A549 treated with Hydrocortisone at 1 μM for 4 hours (cell line): ENCODE measurements at places on chromosomes 2 and 18. TPM values are rescaled to one million over a fixed set of nuclear protein-coding genes. Genes with fewer than 3 reads are reported as not detected.

The ANO7 gene
- total RNA-seq, result 1.7 to 2.3 TPM (median 2.1 TPM) in 5 replicates

The SNRNP200 gene
- 112 to 133 TPM (median 116 TPM) in 5 replicates for total RNA-seq

The DIPK1C gene
- not detected in 5 replicates for total RNA-seq

The STON1 gene
- total RNA-seq, result 0.32 to 0.52 TPM (median 0.40 TPM) in 5 replicates

The ZC3H6 gene
- total RNA-seq, result 0.29 to 0.69 TPM (median 0.31 TPM) in 5 replicates

The SRD5A2 gene
- 0.02 to 0.06 TPM (median 0.03 TPM) in 5 replicates for total RNA-seq

The DCAF17 gene
- total RNA-seq, result 7.6 to 13.3 TPM (median 9.9 TPM) in 5 replicates

The IL1R2 gene
- 0.92 to 1.5 TPM (median 1.1 TPM) in 5 replicates for total RNA-seq

The OTOS gene
- total RNA-seq, result not detected in 5 replicates

The CFAP65 gene
- 0.07 to 0.29 TPM (median 0.20 TPM) in 5 replicates for total RNA-seq

The RUFY4 gene
- 0.09 TPM in 1 of 5 replicates, not detected in the others for total RNA-seq

The ZAP70 gene
- 0.10 to 0.12 TPM in 2 of 5 replicates, not detected in the others for total RNA-seq

The PPP4R3B gene
- total RNA-seq, result 26.4 to 36.8 TPM (median 31.0 TPM) in 5 replicates

The HOXD10 gene
- 4.2 to 5.9 TPM (median 5.8 TPM) in 5 replicates for total RNA-seq
